ENCODE measurements at places on chromosomes 4 and X. TPM values are rescaled to one million over a fixed set of nuclear protein-coding genes. Genes with fewer than 3 reads are reported as not detected.

GLRA3 gene
- not detected for total RNA-seq

DNA sequence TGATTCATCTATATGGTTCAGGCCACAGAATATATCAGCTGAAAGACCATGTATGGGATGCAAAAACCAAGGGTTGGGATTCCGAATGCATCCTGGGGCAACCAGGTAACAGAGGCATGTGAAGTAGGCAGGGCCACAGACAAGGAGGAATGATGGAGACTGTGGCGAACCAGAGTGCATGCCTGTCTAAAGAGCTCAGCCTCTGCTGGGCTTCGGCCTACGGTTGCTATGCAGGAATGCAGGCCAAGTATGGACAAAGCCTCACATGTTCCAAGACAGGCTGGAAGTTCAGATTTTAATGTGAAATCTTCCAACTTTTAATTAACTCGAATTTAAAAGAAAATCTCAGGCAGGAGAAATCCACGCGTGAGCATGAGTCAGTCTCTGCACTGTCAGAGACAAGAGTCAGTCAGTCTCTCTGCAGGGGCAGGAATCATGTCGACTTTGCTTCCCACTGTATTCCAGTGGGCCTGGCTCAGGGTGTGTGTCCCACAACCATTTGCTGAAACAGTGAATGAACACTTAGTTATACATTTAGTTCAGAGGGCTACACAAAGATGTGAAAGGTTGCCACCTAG, 344.4 kb downstream of the UNC5C start:
- no peak for DNase-seq

GRCh38 chr4:58936436-58936835, 1826.3 kb upstream of the IGFBP7 start:
- no peak for DNase-seq

SRPK3 gene
- not detected for total RNA-seq

- DNase-seq = no peak
Observed at GRCh38 chr4:15551740-15552446, 82.2 kb downstream of the CC2D2A start.

- no peak for DNase-seq
Observed at GRCh38 chr4:62822306-62822705, 1586.9 kb downstream of the TECRL start.

- no peak for DNase-seq
Observed at GRCh38 chr4:183495184-183495583, 9.7 kb upstream of the ING2 start.

All from glutamatergic neuron (in vitro differentiated cells).